ENCODE measurements at places on chromosomes 4 and X.

GRCh38 chr4:189062047-189062820 is 878.4 kb upstream of the FRG1 start:
- no peak for DNase-seq

DNA sequence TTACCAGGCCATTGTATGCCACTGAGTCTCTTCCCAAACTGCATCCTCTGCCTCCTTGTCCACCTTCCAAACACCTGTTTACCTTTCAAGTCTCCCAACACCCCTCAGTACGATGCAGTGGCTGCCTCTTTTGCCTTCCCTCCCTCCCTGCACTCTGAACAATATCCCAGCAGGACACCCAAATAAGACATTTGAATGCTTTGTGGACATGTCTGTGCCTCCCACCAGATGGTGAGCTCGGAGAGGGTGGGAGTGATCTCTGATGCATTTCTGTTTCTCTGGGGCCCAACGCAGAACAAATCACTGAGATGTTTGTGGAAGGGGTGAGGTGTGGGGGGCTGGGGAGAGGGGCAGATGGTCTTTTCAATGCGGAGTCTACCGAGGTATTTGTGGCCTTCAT is 33.4 kb downstream of the PJA1 start:
- DNase-seq: no peak

- DNase-seq: no peak
Measured at GRCh38 chr4:37902212-37902611, 11.3 kb downstream of the TBC1D1 start.

DNA sequence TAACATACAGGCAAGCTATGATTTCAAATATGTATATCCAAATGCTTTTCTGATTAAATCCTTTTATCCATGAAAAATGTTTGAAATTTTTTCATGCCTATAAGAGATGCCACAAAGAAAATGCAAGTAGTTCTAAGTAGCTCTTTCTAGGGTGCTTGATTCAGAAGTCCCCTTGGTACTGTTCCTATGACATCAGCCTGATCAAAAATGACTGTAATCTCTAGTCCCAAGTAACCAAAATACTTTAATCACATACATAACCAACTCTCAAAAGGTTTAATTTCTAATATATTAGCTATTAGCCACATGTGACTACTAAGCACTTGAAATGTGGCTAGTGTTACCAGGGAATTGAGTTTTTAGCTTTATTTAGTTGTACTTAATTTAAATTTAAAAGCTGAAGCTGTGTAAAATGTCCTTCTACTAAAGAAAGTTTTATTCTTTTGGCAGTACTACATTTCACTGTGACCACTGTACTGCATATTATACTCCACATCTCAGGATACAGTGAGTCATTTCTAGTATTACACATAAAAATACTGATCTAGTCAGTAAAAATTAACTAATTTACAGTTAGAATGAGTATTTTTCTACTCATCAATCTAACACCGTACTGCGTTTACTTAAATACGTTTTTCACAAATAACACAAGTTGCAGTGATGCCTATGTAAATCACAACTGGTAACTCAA is 33.9 kb downstream of the FBXW7 start:
- no peak for DNase-seq

- DNase-seq: no peak
Measured at GRCh38 chrX:124641737-124642491, 295.6 kb downstream of the SH2D1A start.

GRCh38 chrX:115499112-115499805 is 61.7 kb upstream of the PLS3 start:
- no peak for DNase-seq
